ENCODE measurements at places on chromosomes 7 and 10.

DNA sequence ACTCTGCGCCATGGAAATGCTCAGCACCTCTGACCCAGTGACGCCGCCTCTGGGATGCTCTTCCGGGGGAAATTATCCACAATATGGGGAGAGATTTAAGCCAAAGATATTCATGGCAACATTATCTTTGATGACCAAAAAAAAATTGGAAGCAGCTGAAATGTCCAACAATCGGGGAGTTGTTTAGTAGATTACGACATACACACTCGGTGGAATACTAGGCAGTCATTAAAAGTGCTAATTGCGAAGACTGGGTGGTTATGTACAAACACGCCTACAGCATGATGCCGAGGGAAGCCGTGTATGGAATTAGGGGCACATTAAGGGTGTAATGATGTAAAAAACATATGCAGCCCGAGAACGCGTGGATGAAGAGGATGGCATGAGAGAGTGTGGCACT, 75.2 kb downstream of the UNCX start:
- DNase-seq: no peak

- no peak for DNase-seq
Observed at GRCh38 chr7:139679731-139680594, 97.8 kb downstream of the HIPK2 start.

- DNase-seq: no peak
Observed at GRCh38 chr7:7221599-7222038, 39.3 kb downstream of the C1GALT1 start.

DNA sequence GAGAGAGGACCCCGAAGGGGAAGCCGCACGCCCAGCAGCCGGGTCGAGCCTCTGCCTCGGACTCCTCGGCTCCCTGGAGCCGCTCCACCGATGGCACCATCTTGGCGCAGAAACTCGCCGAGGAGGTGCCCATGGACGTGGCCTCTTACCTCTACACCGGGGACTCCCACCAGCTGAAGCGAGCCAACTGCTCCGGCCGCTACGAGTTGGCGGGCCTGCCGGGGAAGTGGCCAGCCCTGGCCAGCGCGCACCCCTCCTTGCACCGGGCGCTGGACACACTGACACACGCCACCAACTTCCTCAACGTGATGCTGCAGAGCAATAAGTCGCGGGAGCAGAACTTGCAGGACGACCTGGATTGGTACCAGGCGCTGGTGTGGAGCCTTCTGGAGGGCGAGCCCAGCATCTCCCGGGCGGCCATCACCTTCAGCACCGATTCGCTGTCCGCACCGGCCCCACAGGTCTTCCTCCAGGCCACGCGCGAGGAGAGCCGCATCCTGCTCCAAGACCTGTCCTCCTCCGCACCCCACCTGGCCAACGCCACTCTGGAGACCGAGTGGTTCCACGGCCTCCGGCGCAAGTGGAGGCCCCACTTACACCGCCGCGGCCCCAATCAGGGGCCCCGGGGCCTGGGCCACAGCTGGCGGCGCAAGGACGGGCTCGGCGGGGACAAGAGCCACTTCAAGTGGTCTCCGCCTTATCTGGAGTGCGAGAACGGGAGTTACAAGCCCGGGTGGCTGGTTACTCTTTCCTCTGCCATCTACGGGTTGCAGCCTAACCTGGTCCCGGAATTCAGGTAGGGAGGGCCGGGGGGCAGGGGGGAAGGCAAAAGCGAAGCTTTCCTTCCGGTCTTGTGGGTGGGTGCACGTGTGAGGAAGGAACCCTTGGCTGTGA, 973 bp downstream of the GPR158 start:
- no peak for DNase-seq

GRCh38 chr10:60096761-60097513, 190.6 kb upstream of the CCDC6 start:
- DNase-seq: no peak

- DNase-seq: no peak
Observed at GRCh38 chr7:40403703-40404476, 269.1 kb downstream of the SUGCT start.

DNA sequence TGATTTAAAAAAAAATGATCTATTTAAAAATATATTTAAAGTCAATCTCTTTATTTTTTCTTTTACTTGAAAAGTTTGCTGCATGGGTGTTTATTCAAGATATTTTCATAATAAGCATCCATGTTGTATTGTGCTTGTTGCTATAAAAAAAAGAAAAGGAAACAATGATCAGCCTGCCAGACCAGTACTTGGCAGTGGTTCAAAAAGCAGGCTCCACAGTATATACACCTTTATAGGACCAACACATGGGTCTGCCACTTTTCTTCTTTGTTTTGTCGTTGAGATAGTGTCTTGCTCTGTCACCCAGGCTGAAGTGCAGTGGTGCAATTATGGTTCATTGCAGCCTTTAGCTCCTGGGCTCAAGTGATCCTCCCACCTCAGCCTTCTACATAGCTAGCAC, 228.0 kb downstream of the TWIST1 start:
- DNase-seq: no peak

DNA sequence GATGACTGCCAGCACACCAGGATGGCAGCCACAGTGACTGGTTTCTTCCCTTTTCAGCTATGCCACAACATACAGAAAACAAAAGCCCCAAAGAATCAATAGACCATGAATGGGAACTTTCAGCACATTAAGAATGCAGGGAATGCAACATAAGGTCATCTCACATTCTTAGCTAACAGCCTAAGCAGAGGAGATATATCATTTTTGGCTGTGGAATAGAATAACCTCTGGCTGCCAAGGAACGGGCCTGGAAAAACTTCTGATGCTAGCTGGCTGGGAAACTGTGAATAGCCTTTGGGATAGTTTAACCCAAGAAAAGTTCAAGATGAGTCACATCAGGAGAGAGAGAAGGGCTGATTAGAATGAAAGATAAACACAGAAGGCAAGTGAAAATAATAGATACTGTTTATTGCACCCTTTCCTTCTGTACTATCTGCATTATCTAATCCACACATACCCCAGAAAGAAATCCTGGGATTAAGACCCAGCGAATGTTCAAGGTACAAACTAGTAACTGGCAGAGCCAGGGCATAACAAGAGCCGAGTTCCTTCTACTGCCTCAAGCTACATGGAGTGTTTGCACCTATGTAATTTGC, 169.2 kb downstream of the SEMA3A start:
- no peak for DNase-seq

- DNase-seq: no peak
Observed at GRCh38 chr10:63752318-63752717, 231.1 kb downstream of the REEP3 start.
